T1000 (cell line): ENCODE measurements at places on chromosomes 13 and 19.

GRCh38 chr13:79812070-79812850 lies 331.3 kb downstream of the NDFIP2 start:
- DNase-seq = no peak

DNA sequence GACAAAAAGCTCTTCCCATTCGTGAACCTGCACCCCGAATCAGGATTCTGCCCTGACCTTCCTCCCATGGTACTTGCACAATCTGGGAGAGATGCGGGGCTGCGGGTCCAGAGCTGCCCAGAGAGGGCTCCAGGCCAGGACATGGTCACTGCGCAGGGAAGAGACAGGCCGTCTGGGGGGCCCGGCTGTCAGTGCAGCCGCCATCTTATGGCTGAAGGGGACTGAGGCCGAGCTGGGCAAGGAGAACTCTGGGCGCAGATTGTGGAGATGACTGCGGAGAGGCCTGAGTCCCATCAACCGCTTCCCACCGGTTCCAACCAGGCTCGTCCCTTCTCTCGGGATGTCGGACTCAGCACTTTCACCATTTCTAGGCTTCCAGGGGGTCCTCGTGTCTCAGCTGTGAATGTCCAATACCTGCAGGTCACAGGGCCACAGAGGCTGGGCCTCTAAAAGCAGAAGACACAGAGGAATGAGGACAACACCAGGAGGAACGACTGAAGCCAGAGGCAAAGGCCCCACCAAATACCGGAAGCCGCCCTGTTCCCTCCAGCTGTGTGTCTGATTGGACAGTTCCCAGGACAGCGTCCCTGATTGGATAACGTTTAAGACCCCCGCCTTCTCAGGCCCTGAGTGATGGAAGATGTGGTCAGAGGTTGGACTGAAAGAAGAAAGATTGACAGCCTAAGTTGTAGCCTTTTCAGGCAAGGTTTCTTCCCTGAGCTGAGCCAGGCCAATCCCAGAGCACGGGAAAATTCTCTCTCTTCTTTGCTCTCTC lies 117.1 kb upstream of the ZNF91 start:
- no peak for DNase-seq

- DNase-seq = no peak
Observed at GRCh38 chr13:54150851-54151250, 1122.2 kb downstream of the OLFM4 start.

DNA sequence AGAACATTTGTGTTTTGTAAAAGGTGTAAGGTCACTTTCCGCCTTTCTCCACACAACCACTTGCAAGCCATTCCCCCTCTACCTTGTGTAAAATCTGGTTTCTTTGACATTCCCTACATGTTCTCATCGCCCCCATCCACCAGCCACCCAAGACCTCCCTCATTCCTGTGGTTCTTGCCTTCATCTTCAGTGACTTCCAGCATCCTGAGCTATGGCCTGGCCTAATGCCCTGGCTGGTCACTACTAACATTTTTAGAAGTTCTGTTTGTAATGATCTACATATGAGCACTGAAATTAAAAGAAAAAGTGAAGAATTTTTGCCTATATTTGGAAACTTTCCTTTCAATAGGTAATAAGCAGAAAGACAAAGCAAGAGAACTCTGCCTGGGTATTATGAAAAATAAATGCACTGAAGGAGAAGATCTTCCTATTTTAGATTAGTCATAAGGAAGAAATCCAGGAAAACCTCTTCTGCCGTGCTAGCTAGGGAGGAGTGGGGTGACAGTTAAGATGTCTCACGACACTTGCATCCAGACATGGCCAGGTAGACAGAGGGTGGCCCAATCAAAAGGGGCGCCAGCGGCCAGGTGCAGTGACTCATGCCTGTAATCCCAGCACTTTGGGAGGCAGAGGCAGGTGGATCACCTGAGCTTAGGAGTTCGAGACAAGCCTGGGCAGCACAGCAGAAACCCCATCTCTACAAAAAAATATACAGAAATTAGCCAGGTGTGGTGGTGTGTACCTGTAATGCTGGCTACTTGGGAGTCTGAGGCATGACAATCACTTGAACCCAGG lies 28.1 kb upstream of the MPHOSPH8 start:
- no peak for DNase-seq

- no peak for DNase-seq
Observed at GRCh38 chr19:2629491-2630351, 72.8 kb downstream of the GNG7 start.

DNA sequence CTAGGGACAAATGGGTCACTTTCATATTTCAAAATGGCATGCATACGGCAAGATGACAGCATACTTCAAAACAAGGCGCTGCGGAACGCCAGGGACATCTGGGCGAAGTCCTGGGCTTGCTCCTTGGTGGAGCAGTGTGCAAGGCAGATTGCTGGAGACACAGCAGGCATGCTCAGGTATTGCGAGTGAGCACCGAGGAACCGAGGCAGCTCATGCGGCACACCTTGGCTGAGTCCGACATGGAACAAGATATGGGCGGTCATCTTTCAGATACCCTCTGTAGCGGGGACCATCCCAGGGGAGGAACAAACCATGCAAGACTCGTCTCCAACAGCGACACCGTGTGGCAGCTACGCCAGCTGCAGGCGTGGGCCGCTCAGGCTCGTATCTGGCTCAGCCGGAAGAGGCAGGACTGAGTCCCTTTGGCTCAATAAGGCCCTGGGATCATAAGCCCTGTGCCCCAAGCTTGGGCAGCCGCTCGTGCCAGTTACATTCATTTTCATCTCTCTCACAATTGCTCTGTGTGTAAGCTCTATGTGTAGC lies 112.4 kb downstream of the NUFIP1 start:
- DNase-seq = no peak
